ENCODE measurements at places on chromosomes 13 and 19.

- DNase-seq: no peak
These were observed 44.9 kb upstream of the C13orf42 start for GRCh38 chr13:51155776-51156515.

- no peak for DNase-seq
These were observed 155.6 kb downstream of the TM9SF2 start for GRCh38 chr13:99656844-99657381.

DNA sequence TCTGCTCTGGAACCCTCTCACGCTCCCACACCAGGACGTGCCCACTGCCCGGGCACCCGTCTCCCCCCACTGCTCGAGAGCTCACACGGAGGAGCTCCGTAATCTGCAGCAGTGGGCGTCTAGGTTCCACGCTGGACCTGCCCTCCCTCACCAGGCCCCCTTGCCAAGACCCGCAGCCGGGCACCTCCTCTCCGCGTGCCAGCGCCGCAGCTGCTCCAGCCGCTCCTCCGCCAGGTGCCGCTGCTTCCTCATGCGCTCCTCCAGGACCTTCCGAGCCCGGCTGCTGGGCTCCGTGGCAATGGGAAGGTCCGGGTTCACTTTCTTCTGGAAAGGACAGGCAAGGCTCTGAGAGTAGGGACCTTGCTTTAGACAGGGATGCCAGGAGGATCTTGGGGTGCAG is 35.0 kb upstream of the MATK start:
- DNase-seq: no peak

GRCh38 chr13:113761136-113761535 is 2.1 kb downstream of the TMEM255B start:
- DNase-seq: no peak

DNA sequence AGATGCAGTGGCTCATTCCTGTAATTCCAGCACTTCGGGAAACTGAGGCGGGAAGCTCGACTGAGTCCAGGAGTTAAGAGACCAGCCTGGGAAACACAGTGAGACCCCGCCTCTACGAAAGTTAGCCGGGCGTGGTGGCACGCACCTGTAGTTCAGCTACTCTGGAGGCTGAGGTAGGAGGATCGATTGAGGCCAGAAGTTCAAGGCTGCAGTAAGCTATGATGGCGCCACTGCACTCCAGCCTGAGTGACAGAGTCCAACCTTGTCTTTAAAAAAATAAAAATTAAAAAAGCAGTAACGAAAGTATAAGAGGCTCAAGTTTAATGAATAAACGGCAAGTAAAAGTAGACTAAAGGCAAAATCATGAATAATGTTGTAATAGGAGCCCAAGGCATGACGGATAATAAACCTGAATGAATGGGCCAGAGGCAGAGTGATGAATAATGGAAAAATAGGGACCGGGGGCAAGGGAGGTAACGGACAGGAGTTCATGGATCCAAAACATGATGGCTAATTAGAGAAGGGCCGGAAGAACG is 1.2 kb upstream of the TOMM40 start:
- DNase-seq: no peak

GRCh38 chr13:74651121-74651520 is 516.9 kb upstream of the KLF12 start:
- no peak for DNase-seq

- DNase-seq: no peak
These were observed 27.4 kb upstream of the CEBPA start for GRCh38 chr19:33329736-33330135.

DNA sequence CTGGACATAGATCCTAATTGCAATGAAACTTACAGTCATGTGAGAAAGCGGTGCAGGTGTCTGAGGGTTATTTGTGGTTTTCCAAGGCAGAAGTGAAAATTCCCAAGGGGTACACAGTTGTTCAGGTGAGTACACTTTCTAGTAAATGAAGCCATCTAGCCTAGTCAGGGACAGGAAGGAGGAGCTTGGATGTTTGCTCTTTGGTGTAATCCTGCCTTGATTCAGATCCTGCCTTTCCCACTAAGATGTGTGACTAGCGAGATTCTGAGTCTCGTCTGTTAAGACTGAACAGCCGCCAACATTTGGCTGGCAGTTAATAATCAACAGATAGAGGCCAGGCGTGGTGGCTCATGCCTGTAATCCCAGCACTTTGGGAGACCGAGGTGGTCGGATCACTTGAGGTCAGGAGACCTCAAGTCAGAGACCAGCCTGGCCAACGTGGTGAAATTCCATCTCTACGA is 2.5 kb downstream of the RPS9 start:
- no peak for DNase-seq

DNA sequence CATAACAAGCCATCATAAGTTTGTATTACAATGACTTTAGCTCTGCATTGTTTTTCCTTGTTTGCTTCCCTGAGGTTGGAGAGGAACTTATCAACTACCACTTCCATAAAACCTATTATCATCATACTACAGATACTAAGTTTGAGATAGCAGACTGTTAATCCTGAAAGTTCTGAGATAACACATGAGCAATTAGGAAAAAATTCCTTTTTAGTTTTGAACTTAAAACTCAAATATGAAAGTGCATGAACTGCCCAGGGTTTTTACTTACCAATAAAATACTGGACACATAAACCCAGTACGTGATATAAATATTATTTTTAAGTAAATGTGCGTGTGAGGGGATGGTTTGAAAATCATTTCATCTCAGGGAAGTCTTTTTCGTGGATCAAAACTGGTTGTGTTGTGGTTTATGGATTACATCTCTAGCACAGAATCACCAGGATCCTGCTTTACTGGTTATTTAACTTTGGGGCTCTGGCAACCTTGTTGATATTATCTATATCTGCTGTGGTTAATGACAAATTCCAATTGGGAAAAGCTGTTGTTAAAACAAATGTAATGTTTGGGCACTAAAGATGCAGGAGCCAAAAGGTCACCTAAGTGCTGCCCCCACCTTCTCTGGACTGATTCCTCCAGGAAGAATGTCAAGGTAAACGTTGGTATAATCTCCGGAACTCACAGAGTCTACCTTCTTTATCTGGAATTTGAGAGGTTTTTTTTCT is 12.4 kb downstream of the CDX2 start:
- no peak for DNase-seq

GRCh38 chr19:13744174-13744573 is 20.1 kb upstream of the MRI1 start:
- no peak for DNase-seq

- no peak for DNase-seq
These were observed 10.4 kb upstream of the RASA3 start for GRCh38 chr13:114142640-114143490.

DNA sequence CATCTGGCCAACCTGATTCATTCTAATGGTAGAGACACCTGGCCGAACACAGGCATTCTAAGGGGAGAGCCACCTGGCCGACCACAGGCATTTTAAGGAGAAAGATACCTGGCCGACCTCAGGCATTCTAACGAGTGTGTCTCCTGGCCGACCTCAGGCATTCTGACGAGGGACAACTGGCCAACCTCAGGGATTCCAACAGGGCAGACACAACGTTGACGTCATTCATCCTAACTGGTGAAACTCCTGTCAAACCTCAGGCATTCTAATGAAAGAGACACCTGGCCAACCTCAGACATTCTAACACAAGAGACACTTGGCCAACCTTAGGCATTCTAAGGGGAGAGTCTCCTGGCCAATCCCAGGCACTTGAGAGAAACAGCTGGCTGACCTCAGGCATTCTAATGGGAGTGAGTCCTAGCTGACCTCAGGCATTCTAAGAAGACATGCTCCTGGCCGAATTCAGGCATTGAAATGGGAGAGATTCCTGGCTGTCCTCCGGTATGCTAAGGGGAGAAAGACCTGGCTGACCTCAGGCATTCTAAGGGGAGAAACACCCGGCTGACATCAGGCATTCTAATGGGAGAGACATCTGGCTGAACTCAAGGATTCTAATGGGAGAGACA is 1352.5 kb downstream of the UQCRFS1 start:
- no peak for DNase-seq

DNA sequence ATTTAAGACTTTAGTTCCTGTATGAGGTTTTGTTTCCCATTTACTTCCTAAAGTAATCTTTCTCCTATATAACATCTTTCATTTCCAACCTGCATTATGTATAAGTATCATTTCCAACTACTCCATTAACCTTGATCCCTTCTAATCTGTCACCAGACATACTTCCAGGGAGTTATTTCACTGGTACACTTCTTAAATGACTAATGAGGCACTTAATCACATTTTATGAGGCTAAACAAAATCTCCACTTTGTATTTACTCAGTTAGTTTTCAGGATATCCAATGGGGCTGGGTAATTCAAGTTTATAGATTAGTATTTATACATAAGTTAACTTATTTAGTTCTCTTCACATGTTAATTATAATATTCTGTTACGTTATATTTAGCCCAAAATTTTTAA is 634.7 kb downstream of the PCDH17 start:
- DNase-seq: no peak

GRCh38 chr13:71251292-71251951 is 615.6 kb downstream of the DACH1 start:
- DNase-seq: no peak

DNA sequence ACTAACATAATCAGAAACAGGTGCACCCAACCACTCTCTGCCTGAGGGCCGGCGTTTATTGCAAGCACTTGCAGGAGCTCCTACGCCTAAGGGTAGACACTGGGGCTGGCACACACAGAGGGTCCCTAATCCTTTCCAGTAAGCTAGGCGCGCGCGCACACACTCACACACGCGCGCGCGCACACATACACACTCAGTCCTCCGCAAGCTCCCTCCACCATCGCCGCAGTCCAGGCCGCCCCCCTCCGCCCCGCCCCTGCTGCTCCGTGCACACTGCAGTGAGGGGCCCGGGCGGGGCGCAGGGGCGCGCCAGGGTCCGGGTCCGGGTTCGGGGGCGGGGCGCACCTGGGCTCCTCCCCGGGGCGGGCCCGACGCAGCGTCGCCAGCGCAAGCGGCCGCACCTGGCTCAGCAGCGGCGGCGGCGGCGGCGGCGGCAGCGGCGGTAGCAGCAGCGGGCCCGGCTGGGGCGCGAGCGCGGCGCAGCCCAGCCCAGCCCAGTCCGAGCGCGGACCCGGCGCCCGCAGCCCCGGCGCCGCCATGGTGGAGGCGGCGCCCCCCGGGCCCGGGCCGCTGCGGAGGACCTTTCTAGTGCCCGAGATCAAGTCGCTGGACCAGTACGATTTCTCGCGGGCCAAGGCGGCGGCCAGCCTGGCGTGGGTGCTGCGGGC is at the start of gene CAMSAP3:
Gene CAMSAP3, plus strand, starts transcription at position 398 of the 668 bp plus-strand sequence. Its CDS starts 140 bp downstream, at position 538.
- DNase-seq: no peak

- DNase-seq: no peak
These were observed 8.1 kb downstream of the MRPL4 start for GRCh38 chr19:10260141-10260584.

DNA sequence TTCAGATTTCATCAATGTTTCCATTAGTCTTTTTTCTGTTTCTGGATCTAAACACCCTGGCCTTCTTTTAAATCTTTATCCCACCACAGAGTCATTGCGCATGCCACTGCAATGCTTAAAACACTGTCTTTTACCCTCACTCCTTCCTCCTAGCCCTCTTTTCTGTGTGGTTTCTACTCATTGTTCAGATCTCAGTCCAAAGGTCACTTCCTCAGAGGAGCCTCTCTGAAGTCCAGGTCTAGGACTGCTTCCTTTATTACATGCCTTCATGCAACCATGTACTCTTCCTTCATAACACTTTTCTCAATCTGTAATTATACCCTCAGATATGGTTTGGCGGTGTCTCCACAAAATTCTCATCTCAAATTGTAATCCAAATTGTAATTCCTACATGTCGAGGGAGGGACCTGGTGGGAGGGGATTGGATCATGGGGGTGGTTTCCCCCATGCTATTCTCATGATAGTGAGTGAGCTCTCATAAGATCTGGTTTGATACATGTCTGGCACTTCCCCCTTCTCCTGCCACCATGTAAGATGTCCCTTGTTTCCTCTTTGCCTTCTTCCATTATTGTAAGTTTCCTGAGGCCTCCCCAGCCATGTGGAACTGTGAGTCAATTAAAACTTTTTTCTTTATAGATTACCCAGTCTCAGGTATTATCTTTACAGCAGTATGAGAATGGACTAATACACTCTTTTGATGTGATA is 808.9 kb downstream of the DIAPH3 start:
- no peak for DNase-seq

DNA sequence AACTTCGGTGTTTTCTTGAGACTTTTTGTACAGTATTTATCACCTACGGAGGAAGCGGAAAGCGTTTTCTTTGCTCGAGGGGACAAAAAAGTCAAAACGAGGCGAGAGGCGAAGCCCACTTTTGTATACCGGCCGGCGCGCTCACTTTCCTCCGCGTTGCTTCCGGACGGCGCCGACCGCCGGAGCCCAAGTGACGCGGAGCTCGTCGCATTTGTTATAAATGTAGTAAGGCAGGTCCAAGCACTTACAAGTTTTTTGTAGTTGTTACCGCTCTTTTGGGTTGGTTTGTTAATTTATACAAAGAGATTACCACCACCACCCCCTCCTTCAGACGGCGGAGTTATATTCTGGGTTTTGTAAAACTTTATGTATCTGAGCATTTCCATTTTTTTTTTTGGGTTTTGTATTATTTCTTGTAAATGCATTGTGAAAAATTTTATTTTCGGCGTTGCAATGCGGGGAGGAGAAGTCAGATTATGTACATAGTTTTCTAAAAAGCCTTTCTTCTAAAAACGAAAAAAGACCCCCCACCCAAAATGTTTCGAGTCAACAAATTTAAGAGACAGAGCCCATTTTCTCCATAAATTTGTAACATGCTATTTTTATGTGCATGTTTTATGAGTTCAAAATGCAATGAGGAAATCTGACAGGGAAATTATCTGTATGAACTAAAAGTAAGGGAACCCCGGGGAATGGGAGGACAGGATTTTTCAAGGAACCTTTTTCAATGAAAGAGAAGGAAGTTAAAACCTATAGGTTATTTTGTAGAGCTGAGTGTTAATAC is 2.3 kb downstream of the SOX1 start:
- DNase-seq: no peak

- no peak for DNase-seq
These were observed 157.2 kb upstream of the OBI1 start for GRCh38 chr13:78816154-78816553.

GRCh38 chr19:17025361-17025760 is 1.2 kb downstream of the CPAMD8 start:
- DNase-seq: no peak

- no peak for DNase-seq
These were observed 15.5 kb downstream of the KLF2 start for GRCh38 chr19:16340092-16340491.

DNA sequence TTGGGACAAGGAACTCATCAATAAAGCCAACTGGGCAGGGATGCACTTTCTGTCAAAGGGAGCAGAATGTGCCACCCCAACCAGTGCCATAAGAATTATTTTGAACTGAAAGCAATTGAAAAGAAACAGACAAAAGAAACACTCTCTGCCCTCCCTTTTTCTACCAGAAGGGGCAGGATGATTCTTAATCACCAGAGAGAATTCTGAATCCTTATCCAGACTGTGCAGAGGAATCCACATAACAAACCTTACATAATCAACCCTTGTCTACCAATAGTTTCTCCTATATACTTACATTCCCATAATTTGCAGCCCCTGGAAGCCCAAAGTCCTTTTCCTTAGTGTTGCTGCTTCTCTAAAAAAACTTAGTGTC is 520.7 kb upstream of the NBEA start:
- DNase-seq: no peak

DNA sequence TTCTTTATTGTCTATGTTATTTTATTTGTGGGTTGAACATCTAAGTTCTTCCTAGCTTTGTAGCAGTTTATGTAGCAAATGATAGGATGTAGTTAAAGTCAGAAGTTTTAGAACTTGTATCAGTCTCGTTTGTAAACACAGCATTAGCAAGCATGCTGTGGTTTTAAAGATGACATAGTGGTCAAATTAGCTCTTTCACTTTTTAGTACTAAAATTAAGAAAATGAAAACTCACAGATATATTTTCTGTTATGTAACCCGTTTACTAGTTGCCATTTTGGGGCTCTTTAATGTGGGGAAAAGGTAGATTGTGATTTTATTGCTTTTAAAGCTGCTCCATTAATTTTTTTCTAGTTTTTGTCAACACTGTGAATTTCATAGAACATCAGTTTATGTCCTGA is 216.5 kb downstream of the PCCA start:
- DNase-seq: no peak
